ENCODE measurements at places on chromosomes 13 and 19.

- DNase-seq, result no peak
Measured at GRCh38 chr19:52007451-52007805, 583 bp downstream of the ZNF615 start.

DNA sequence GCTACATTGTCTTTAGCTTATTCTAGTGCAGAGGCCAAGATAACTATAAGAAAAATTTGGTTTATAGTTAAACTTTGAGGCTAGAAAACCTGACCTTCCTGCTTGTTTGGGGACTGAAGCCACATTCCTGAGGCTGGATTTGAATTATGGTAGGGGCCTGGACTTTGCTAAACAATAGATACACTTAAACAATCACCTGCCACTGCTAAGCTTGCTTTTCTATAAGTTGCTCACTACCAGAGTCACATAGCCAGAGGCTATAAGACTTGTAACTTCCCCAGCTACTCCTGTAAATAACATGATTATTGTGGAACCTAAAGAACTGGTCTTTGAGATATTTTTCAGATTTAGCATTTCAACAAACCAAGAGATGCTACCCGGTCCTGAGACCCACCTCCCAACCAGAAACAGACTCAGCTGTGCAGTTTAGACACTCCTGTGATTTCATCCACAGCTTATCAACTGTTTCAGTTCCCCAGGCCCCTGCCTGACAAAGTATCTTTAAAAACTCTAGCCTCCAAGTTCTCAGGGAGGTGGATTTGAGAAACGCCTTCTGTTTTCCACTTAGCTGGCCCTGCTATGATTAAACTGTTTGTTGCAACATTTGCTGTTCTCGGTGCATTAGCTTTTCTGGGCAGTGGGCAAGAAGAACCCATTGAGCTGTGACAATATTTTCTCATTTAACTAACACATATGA lies 77.7 kb downstream of the MIPEP start:
- DNase-seq, result no peak

GRCh38 chr13:39998166-39998565 lies 342.7 kb downstream of the COG6 start:
- DNase-seq, result no peak

DNA sequence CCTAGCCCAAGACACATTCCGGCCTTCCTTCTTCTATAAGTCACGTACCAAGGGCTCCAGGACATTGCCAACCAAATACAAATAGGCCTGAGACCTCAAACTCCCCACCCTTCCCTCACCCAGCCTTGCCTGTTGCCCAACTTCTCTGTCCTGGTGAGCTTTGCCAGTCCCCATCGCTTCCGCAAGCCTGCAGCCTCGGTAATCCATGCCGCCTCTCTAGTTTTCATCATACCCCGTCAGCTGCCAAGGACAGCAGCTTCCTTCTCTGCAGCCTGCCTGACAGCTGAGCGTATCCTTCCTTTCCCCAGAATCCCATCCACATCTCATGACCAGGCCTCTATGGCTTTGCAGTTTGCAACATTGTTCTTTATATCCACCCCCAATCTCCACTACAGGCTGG lies 36.6 kb upstream of the POMP start:
- no peak for DNase-seq

- no peak for DNase-seq
Measured at GRCh38 chr13:78228940-78229339, 310.3 kb upstream of the EDNRB start.

DNA sequence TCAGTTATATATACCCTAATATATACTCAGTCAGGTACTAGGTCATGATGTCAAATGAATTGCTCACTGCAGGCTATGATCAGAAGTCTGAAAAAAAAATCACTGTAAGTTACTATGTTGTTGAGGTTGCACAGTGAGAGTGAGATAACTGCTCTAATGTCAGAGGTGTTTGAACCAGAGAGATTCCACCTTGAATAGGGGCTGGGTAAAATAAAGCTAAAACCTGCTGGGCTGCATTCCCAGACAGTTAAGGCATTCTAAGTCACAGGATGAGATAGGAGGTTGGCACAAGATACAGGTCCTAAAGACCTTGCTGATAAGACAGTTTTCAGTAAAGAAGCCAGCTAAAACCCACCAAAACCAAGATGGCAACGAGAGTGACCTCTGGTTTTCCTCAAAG lies 10.2 kb downstream of the EPSTI1 start:
- no peak for DNase-seq

DNA sequence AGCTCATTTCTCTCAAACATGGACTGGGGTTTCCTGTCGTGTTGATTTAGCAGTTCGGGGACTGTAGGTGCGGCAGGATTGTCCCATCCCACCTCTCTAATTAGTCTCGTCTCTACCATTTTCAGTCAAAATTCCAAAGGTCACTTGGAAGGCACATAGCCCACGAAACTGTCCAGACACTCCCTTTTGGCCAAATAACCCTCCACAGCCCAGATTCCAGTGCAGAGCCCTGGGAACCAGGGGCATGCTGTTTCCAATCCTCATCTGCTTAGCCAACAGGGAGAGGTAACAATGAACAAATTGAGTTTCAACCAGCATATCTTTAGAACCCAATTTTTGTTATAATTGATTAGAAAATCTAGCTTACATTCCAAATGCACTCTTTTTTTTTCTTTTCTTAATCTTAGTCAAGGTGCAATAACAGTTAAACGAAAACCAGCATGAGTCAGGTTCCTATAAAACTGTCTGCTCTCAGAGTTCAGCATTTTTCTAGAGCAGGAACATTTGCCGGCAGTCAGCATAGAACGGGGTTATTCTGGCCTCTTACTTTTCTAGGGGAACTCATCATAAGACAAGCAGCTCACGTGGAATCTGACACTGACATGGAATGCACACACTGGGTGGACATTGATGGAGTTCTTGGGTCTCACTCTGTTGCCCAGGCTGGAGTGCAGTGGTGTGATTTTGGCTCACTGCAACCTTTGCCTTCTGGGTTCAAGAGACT lies 14.4 kb upstream of the CEBPA start:
- no peak for DNase-seq

- no peak for DNase-seq
Measured at GRCh38 chr19:11201791-11202190, 4.4 kb upstream of the KANK2 start.

GRCh38 chr13:93926425-93926824 lies 553.1 kb downstream of the DCT start:
- DNase-seq, result no peak

DNA sequence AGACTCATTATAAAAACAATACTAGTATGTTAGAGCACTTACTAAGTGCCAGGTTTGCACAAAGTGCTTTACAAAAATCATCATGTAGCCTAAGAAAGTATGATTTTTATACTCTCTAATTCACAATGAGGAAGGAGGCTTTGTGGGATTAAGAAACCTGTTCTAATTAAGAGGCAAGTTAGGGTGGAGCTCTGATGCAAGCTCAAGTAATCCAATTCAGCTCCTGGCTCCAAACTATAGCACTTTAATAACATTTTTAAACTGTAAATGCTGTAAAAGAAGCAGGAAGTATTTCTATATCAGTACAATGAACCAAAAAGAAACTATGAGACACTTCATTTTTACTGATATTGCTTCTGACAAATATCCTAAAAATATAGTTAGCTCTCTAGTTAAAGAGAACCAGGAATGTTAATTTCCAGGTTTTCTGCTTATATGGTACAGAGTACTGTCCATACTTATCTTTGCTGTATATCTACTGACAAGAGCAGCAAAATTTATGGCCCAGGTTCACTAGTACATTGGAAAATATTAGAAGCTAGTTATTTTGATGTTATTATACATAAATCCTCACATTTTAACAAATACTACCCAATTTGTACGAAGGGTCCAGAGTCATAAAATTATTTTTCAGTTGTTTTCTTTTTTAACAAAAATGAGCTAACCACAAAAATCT lies 482.0 kb downstream of the DIAPH3 start:
- no peak for DNase-seq

GRCh38 chr13:20588529-20589110 lies 21.7 kb downstream of the IFT88 start:
- no peak for DNase-seq

DNA sequence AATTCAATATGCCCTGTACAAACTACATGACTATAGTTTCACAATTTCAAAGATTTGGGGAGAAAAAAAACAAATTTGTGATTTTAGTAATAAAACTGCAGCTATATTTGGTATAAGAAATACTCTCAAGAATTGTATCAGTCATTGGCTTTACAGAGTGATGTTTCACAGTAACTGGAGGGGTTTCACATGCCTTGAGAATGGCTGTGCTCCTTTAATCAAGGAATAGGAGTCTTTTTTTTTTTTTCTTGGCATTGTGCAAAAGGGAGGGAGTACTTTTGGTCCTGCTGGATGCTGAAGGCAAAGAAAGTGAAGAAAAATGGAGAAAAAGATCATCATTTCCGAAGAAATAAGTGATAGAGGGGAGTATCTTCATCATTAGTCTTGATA lies 6.8 kb downstream of the ZNF507 start:
- DNase-seq, result no peak

Measured in KG1 (cell line).